ENCODE measurements at places on chromosomes 7 and 10.
A peak's percentile ranks its signal among the peaks of the same experiment; 100 is the strongest.

GRCh38 chr10:69181433-69181832 lies 1.4 kb downstream of the SUPV3L1 start:
- no peak for DNase-seq

DNA sequence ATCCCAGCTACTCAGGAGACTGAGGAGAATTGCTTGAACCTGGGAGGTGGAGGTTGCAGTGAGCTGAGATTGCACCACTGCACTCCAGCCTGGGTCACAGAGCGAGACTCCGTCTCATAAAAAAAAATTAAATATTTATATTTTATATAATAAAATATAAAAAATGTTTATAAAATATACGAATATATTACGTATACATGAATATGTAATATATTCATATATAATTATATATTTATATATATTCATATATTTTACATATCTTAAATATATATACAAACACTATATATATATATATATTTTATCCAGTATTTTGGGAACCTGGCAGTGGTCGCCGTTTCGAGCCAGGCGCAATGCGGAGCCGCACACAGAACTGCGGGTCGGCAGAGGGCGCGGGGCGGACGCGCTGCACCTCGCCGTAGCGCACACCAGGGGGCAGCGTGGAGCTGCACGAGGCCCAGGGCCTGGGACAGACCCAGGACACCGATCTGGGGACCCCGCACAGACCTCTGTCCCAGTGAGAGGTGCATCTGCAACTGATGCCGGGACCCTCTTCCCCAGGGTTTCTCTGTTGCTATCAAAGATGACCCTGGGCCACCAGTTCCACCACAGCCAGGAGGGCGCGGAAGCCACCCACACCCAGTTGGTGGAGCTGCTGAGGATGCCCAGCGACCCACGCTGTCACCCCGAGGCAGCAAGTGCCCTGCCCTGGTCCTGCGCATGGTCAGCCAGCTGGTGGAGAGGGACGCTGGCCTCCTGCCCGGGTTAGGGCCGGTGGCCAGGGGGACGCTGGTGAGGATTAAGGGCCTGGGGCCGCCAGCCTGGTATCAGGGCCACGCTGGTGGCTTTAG lies 22.7 kb downstream of the AP5Z1 start:
- peak; percentile 79 for DNase-seq

GRCh38 chr10:76729841-76730487 lies 907.6 kb downstream of the KCNMA1 start:
- no peak for DNase-seq

DNA sequence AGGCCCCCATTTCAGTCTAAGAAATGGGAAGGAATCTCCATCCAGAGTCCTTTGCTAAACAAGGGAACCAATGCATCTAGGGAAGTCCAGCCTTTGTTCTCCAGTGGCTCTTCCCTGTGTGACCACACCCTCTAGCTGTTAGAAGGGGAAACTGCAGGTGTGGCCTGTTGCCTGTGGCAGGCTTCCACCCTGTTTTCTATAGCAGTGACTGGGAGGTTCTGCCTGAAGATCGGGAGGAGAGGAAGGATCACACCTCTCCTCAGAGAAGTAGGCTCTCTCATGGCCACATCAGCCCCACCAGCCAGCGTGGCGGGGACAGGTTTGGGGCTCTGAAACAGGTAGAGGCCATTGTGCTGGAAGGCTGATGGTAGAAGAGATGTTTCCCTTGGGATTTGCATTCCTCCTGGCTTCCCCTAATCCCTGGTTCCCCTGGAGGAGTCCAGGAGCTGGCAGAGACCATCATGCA lies 47.7 kb upstream of the TRIM8 start:
- peak; percentile 57 for DNase-seq

- DNase-seq, result peak; percentile 94
These were observed 26.5 kb upstream of the WNT16 start for GRCh38 chr7:121302214-121302745.

- DNase-seq, result no peak
These were observed 1.4 kb upstream of the CYP26A1 start for GRCh38 chr10:93072225-93072712.

- no peak for DNase-seq
These were observed 53.0 kb upstream of the PITRM1 start for GRCh38 chr10:3225561-3225960.

DNA sequence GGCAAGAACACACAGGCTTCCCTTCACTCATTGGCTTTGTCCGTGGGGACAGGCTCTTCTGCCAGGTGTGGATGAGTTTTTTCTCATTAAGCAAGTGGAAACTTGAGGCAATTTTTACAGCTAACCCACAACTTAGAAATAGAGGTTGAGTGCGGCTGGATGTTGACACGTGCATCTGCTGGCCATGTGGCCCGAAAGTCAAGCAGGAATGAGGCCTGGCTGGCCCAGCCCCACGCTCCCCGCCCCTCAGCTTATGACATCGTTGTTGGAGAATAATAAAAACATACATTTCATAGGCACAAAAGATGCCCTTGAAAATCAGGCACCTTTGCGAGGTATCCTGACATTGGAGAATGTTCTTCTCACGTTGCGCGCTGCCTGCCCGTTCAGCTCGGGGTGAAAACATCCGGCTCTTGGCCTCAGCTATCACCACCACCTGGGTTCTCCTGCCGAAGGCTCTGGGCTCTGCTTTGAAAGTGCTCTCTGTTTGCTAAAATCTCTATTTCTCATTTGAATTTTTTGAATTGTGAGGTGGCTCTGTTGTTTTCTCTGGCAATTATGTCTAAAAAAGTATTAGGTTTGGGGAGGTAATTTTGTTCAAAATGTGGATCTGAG lies 310.7 kb downstream of the WDR37 start:
- DNase-seq, result no peak

GRCh38 chr10:75304741-75305390 lies 69.1 kb upstream of the COMTD1 start:
- no peak for DNase-seq

GRCh38 chr7:157141525-157142060 lies 2.9 kb downstream of the UBE3C start:
- no peak for DNase-seq

DNA sequence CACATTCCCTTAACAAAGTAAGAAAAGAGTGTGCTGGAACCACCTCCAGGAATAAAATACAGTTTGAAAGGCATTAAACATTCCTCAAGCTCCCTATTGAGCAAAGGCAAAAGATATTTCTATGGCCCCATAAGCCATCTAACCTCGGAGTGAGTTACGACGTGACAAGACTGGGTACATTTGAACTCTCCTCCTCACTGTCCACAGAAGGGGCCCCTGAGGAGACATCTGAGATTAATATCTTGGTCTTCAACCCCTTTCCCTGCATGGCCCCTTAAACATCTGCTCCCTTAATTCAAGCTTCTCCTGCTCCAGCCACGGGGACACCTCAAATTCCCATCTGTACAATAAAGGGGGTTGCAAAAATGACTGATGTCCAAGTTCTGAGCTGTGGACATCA lies 526 bp downstream of the GIMAP1 start:
- no peak for DNase-seq

GRCh38 chr10:116774728-116775151 lies 32.4 kb upstream of the HSPA12A start:
- peak; percentile 19 for DNase-seq

GRCh38 chr7:17364671-17365070 lies 66.2 kb downstream of the AHR start:
- no peak for DNase-seq

- DNase-seq, result no peak
These were observed 178.4 kb downstream of the NSUN6 start for GRCh38 chr10:18472977-18473376.

GRCh38 chr10:72735288-72735936 lies 43.5 kb downstream of the MCU start:
- DNase-seq, result no peak

DNA sequence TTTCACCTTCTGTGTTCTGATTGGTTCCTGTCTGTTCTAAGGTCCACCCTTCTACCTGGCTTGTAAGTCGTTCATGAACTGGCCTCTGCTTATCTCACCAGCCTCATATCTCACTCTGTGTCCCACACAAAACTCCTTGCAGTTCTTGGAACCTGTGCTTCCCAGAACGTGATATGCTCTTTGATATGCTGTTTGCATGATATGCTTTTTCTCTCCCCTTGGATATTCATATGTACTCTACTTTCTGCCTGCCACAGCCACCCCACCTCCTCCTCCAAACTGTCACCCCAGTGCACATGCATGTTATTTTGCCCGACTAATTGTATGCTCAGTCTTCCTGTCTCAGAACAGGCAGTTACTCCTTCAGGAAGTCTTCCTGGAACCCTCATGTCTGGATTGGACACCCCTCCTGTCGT lies 1.9 kb upstream of the ITPRIP start:
- no peak for DNase-seq

DNA sequence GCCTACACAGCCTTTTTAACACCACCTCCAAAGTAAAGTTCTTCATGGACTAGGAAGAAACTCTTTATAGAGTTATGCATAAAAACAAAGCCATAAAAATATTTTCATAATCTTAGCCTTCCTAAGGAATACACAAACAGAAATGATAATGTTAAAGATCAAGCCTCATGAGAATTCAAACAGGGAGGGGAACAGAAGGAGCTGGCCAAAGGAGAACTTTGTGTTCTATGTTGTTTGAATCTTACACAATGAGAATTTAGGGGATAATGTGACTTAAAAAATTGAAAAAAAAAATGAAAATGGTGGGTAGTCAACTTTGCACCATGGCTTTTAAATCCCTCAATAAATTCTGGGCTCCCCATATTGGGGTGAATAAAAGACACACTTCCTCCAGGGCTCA lies 9.1 kb upstream of the PILRB start:
- DNase-seq, result no peak

- peak; percentile 59 for DNase-seq
These were observed 92.2 kb downstream of the SEMA3C start for GRCh38 chr7:80826520-80827238.

DNA sequence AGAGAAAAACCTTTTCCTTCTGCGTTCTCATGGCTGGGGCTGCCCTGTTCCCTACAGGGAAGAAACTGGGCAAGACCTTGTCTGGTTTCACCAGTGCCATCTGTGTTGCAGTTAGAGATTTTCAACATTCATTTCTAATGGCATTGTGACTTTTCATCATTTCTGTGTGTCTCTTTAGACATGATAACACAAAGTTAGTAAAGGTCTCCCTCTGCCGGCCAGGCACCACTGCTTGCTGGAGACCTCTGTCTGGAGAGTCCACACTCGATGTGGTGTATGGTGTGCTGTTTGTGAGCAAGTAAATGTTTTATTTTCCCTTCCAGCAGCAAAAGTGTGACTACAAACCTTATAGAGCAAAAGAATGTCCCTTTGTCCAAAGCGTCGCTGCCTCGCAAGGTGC lies 213.5 kb downstream of the PAXIP1 start:
- DNase-seq, result peak; percentile 56

GRCh38 chr7:47008461-47008860 lies 573.5 kb downstream of the TNS3 start:
- DNase-seq, result peak; percentile 29

DNA sequence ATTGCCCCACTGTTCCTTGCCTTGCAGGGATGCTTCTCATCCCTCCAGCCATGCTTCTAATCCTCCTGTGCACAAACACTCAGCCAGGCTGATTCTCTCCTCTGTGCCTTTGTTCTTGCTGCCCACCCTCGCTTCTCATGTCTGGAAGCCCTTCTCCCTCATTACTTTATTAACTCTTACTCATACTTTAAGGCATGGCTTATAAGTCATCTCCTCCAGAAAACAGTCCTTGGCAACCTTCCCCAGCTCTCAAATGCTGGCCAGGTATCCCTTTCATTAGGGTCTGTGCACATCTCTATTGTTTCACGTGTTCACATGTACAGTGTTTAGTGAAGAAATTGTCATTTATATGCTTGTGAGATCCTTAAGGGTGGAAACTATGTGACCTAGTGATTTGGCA lies 62.9 kb downstream of the ITGB8 start:
- no peak for DNase-seq

GRCh38 chr7:121436688-121437087 lies 40.6 kb upstream of the FAM3C start:
- DNase-seq, result no peak

- no peak for DNase-seq
These were observed 42.1 kb downstream of the TRIM24 start for GRCh38 chr7:138502023-138502767.

DNA sequence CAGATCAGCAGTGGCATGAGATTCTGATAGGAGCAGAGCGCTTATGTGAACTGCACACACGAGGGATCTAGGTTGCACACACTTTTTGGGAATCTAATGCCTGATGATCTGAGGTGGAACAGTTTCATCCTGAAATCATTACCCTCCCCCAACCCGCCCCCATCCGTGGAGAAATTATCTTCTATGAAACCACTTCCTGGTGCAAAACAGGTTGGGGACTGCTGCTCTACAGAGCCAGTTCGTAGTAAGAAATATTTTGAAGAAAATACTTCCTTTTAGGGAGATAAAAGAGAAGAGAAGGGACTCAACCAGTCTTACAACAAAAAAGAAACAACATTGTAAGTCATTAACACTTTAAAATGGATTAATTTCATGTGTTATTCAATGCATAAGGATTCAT lies 1308.2 kb downstream of the GATA3 start:
- no peak for DNase-seq

GRCh38 chr7:131107337-131108211 lies 220.1 kb upstream of the MKLN1 start:
- peak; percentile 85 for DNase-seq

DNA sequence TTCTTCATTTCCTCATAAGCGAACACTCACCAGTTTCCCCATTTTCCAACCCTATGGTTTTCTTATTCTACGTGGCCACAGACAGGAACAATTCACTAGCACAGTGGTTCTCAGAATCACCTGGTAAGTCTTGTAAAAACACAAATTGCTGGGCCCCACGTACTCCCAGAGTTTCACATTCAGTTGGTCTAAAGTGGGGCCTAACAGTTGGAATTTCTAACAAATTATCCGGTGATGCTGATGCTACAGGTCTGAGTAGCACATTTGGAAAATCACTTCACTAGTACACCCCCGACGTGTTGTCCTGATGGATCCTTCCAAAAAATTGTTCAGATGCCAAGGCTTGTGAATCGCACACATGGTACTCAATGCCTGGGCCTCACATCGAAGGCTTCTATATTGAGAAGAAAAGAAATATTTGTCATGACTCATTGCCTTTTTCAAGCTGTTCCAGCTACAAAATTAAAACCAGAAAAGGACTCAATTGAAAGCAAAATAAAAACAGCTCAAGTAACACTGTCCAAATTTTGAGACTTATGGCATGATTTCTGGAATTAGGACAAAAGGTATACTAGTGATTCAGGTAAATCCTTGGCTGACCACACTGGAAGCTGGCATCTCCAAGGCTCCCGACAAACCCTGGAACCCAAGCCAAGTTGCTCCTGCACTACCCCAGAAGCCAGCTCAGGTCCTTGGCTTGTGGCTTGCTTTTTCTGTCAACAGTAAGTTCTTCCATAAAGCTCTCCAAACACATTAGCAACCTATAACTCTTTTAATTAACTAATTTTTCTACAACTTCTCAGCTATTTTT lies 12.9 kb upstream of the VIM start:
- DNase-seq, result peak; percentile 73

DNA sequence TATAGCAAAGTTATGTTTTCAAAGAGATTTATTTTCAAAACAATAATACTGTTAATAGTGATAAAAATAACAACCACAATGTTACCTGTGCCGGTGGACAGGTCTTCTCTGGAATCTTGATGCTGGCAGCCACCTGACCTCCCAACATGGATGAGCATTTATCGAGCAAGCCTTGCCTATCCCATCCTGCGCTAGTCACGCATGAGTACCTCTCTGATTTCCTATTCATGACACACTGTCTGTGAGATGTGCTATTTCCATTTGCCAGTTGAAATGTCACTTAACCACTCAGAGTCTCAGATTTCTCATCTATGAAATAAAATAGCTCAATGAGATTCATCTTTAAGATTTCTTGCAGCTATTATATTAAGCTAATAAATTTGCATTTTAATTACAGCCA lies 341.2 kb upstream of the VWC2 start:
- DNase-seq, result no peak

- no peak for DNase-seq
These were observed 3.2 kb downstream of the SLC35B4 start for GRCh38 chr7:134313543-134313942.

- DNase-seq, result no peak
These were observed 39.1 kb downstream of the HTR7 start for GRCh38 chr10:90818736-90819135.
